Urinary bladder (tissue), 4 donors: ENCODE measurements at places on chromosomes 12 and 14. TPM values are rescaled to one million over a fixed set of nuclear protein-coding genes. Genes with fewer than 3 reads are reported as not detected.

DNA sequence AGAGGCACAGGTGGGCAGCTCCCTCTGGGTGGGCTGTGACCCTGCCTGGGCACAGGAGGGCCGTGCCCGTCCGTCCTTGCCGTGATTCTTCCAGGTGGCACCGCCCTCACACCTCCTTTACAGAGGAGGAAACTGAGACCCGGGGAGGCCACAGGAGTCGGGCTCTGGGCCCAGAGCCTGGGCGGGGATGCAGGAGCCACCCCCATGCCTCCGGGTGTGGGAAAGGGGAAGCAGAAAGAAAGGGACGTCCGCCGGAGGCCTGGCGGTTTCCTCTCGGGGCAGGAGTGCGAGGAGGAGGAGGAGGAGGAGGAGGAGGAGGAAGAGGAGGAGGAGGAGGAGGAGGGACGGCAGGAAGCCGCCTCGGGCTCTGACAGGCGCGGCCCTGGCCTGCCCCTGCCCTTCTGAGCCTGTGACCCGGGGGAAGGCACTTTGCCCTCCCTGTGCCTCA lies 23.0 kb downstream of the SH2B3 start:
- no peak for DNase-seq

DNA sequence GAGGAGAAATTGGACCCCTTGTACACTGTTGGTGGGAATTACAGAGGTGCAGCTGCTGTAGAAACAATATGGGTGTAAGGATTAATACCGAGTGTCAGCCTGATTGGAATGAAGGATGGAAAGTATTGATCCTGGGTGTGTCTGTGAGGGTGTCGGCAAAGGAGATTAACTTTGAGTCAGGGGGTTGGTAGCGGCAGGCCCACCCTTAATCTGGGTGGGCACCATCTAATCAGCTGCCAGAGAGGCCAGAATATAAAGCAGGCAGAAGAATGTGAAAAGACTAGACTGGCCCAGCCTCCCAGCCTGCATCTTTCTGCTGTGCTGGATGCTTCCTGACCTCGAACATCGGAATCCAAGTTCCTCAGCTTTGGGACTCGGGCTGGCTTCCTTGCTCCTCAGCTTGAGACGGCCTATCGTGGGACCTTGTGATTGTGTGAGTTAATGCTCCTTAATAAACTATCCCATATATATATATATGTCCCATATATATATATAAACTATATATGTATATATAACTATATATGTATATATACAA lies 38.4 kb upstream of the PPP2R5C start:
- DNase-seq = no peak

- no peak for DNase-seq
These were observed 226.3 kb upstream of the NOS1 start for GRCh38 chr12:117587631-117588287.

HNRNPC gene
- total RNA-seq = 504 TPM

RD3L gene
- total RNA-seq = not detected
